Stimulated activated CD4-positive, alpha-beta T cell treated with anti-CD3 and anti-CD28 coated beads, Interleukin-2, amount 100 ng/mL, for 4 hours (primary cell): ENCODE measurements at places on chromosomes 11 and 22.

GRCh38 chr11:128316541-128317227 lies 270.7 kb downstream of the ETS1 start:
- no peak for DNase-seq

DNA sequence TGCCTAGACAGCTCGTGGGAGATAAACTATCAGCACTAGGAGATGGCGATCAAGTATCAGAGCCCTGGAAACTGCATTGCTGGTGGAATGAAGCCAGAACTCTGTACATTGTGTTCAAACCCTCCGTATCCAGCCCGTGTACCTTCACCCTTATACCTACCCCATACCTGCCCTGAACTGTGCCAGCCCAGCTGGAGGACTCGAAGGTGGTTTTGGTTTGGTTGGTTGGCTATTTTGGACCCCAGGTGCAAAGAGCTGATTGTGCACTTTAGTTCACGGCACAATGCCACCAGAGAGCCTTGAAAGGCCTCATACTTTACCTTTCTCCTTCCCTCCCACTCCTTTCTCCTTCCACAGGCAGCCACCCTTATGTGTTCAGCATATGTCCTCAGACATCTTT lies 16.0 kb downstream of the FAM83F start:
- no peak for DNase-seq

GRCh38 chr22:41001722-41002122 lies 50.5 kb downstream of the RBX1 start:
- no peak for DNase-seq

GRCh38 chr11:89182773-89183518 lies 5.3 kb downstream of the TYR start:
- DNase-seq, result no peak

DNA sequence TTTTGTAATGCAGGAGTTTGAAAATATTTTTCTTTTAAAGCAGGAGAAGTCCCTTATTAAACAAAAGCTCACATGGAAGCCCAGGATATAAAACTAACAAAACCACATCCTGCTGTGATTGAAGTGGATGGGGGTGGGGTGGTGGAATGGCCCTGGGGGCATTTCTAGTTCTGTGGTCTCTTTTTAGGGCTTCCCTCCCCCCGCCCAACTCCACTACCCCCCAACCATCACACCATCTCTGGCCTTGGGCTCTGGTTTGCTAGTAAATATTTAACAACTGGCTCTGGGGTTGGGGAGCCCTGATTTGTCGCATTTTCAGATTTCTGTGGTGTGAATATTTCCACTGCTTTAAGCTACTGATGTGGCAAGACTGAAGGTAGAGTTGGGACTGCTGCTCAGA lies 279.6 kb upstream of the PLET1 start:
- no peak for DNase-seq
